ENCODE measurements at places on chromosomes 7 and 10.

DNA sequence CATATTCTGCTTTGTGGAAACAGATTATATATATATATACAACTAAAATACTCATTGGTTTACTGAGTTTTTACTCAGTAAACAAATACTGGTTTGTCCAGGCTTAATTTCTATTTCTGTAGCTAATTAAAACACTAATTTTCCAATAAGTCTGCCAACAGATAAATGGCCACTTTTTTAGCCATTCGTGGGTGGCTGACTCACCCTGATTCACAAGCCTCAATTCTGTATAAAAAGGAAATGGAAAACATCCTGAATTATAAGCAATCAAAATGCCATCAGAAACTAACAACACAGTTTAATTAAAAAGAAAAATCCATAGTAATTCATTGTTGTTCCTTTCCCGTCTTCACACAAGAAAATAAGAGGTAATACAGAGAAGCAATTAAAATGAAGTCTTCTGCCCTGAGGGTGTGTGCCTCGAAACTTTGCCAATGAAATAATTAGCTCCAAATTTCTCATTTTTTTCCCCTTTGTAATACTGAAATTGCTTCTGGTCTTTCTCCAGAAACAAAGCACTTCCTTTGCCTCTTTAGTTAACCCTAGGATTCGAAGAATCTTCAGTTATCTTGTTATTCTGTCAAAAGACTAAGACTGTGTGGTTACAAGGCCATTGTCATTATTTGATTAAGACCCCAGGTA is 118.7 kb upstream of the PTN start:
- DNase-seq, result no peak

DNA sequence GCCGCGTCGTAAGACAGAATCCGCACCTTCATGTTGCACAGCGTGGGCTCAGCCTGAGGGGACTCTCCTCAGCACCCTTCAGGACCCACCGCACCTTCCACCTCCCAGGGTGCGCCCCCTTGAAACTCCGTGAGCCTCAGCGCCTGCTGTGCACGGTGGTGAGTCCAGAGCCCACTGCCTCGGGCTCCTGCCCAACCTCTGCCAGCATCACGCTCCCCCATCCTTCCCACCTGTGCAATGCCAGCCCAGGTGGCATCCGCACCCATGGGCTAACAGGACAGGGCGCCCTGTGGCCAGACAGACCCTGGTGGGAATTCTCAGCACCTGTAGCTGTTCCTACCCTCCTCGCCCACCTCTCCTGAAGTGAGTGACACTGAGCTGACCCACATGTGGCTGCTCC is 96.4 kb downstream of the DYNC2I1 start:
- DNase-seq, result no peak

GRCh38 chr10:52950578-52950977 is 178.0 kb upstream of the MBL2 start:
- DNase-seq, result no peak

DNA sequence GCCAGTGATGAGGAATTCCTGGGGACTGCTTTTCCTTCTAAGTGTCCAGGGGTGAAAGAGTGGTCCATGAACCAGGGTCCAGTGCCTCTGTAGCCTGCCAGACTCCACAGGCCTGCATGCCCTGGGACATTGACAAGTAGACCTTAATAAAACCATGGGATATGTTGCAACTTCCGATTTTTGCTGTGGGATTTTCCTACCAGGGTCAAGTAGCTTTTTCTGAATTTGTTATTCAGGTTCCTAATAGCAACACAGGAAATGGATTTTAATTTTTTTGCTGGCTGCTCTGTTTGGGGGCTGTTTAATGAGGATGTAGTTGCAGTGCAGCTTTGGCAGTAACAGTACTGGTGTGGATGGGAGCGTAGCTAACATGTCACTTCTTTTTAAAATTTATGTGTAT is 42.1 kb downstream of the WBP1L start:
- no peak for DNase-seq

DNA sequence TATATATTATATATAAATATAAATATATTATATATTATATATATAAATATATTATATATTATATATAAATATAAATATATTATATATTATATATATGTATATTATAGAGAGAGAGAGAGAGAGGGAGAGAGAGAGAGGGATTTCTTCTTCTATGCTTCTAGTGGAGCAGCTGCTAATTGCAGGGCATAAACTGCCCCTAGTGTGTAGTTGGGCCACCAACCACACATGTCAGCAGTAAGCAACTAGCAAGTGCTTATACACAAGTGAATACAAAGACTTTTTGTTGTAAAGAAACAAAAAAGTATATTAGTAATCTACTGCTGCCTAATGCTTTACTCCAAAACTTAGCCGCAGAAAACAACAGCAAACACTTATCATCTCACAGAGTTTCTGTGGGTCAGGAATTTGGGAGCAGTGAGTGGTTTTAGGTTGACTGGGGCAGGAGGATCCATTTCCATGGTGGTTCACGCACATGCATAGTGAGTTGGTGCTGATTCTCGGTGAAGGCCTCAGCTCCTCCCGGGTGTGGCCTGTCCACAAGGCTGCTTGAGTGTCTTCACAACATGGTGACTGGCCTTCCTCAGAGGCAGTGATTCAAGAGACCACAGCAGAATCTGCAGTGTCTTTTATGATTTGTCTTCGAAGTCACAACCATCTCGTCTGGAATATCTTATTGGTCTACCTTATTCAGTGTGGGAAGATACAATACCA is 25.5 kb upstream of the BAG3 start:
- no peak for DNase-seq

DNA sequence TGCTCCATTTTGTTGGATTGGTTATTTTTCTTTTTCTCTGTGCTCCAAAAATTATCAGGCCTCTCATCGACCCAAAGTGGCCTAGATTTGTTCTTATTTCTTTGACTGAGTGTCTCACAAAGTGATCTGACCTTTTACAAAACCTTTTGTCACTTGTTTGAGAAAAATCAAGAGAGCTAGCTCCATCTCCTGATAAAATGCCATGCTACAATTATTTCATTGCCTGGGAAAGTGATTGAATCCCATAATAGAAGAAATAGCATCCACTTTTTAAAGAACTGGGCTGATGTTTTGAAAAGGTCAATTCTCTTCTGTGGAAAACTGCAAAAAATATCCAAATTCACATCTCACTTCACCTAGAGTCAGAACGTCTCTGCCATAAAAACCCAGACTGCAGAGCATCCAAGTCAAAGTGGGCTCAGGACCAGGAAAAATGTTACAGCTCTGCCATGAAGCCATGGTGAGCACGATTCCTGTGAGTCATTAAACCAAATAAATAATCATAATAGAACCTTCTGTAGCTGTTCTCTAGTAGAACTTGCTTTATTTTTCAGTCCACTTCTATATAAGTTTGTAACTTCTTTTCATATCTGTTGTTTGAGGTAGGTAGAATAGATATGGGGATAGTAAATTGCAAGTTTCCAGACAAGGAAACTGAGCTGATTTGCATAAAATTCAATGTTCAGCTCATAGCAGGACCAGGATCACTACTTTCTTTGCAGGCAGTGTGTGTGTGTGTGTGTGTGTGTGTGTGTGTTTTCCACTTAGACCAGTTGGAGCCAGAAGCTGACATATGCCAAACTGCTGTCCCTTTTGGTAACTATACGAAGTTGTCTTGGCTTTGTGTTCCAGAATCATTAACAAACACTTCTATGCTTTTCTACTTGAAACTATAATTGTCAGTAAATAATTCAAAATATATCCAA is 632.5 kb upstream of the ANKRD30A start:
- no peak for DNase-seq

DNA sequence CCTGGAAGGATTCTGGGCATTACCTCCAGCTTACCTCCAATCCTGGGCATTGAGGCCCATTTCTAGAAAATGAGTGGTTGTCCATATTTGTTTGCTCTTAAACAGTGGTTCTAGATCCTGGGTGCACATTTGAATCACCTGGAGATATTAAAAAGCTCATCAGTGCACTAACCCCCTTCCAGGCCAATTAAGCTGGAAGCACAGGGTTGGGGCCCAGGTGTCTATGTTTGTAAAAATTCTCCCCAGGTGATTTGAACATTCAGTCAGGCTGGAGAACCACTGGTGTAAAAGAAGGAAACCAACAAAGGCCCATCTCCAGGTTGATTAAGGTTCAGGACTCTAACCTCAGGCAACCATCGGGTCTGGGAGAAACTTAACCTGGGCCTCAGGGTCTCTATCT is 102.6 kb upstream of the NANOS1 start:
- DNase-seq, result no peak

GRCh38 chr7:155468785-155469148 is 10.8 kb downstream of the EN2 start:
- DNase-seq, result no peak

DNA sequence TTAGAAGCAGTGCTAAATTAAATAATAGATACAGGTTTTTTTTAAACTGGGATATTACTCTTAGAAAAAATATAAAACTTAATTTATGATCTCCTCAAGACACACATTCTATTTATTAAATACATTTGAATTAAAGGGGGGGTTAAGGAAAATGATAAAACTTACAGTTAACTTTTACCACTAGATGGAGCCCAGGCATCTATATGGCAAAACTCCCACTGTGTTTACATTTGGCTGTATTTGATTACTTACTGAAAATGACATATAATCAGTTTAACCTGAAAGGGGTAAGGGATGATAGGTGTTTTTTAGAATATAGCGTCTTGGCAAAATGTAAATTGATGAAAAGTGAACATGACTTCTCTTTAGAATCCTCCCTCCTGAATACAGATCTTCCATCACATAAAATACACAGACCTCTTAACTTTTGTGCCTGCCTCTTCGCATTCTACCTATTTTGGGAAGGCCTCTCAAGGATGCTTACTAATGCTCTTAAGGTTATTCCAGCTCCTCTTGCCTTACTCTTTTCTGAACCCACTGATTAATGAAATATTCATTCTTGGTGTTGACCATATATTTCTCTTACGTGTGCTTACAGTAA is 235.7 kb downstream of the AGMO start:
- DNase-seq, result no peak

DNA sequence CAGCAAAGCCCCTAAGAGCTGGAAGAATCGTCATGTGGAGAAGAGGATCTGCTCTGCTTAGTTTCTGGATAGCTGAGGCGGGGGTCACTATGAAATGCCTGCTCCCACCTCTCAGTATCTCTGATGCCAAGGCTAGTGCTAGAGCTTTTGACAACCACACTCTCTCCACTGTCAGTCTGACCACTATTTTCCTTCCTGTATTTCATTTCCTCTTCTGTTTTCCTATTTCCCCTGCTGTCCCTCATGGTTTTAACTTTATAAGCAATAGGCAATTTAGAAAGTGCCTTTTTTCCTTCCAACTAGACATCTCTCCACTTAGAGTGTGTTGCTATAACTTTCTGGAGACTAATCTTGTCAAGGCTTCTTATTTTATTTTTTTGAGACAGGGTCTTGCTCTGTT is 23.6 kb downstream of the C7orf57 start:
- no peak for DNase-seq

- no peak for DNase-seq
These were observed 58.0 kb downstream of the PLXNA4 start for GRCh38 chr7:132518102-132518838.

GRCh38 chr7:112946350-112946749 is 140.3 kb downstream of the GPR85 start:
- no peak for DNase-seq

DNA sequence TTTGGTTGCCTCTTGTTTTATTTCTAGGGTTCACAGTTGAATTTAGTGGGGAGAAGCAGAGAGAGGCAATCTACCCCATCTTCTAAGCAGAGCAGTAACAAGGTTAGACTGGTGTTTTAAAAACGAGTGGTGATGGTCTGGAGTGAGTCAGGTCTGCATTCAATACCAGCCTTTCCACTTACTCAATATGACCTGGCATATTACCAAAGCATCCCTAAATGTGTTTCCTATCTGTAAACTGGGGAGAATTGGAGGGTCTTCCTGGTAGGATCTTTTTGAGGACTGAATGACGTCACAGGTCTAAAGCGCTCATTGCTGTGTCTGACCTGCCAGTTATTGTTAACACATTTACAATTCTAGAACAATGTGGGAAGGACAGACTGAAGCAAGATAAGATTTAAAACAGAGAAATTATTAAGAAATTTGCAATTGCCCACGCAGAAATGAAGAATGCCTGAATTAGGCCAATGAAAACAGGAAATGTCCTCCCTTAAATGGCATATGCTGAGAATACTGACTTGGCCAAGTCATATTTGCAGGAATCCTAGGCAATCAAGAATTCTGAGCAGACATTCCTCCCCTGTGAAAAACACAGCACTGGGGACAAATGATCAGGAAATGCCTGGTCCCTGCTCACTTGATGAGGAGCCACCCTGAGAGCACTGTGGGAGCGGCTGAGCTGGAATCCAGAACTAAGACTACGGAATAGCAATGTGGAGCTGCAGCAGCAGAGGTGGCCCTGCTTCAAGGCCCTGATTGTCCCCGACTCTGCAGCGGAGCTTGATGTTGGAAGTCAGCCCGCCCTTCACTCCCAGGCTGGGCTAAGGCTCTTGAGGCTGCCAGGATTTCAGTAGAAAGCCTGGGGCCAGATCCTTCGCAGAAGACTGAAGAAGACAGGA is 184.5 kb upstream of the CXCL12 start:
- DNase-seq, result no peak

DNA sequence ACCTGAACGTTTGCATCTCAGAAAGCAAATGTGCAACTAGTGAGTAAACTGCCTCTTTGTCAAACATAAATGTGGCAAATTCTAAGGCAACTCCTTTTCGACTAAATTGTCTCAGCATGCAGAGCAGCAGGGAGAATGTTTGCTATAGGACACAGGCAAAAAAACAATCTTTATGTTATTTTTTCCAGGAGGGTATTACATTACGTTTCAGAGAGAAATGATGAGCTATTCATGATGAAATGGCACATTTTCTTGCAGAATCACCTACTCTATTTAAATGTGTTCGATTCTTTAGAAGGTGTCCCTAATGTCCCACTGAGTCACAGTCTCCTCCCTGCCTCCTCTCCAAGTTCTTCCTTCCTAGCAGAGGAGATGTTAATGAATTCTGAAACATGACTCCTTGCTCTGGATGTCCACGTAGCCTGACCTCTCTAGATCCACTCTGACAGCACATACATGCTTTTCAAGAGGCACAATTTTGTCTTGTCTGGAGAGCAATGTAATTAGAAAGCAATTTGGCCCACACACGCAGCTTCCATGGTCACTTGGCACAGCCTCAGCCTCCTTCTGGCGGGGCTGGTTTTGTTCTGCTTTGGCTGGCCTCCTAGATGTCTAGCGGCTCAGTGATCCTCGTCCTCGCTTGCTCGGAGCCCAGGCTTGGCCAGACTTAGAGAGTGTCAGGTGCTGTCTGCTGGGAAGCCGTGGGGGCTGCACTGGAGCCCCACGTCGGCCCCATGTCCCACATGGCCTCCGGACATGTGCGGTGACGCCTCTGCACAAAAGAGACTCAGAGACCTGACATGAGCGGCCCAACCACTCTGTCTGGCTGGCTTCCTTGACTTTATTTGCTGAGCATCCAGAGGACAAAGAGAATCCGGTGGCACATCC is 125.7 kb upstream of the ZNF438 start:
- DNase-seq, result no peak

DNA sequence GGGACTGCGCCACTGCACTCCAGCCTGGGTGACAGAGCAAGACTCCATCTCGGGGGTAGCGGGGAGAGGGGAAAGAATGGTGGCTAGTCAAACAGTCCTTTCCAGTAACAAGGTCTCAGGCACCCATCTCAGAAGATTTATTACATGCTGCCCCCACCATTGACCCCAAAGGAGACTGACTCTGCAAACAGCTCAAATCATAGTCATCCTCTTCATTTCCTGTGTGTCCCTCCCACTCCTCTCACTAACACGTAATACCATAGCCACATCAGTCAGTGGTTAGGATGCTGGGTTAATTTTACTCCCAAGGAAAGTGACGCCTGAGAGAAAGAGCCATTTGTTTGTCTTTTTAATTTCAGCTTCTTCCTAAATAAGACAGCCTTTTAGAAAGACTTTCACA is 56.6 kb upstream of the BET1 start:
- DNase-seq, result no peak

GRCh38 chr7:39924122-39924521 is 25.9 kb upstream of the CDK13 start:
- DNase-seq, result no peak
